ENCODE measurements at places on chromosomes 16 and 17.

DNA sequence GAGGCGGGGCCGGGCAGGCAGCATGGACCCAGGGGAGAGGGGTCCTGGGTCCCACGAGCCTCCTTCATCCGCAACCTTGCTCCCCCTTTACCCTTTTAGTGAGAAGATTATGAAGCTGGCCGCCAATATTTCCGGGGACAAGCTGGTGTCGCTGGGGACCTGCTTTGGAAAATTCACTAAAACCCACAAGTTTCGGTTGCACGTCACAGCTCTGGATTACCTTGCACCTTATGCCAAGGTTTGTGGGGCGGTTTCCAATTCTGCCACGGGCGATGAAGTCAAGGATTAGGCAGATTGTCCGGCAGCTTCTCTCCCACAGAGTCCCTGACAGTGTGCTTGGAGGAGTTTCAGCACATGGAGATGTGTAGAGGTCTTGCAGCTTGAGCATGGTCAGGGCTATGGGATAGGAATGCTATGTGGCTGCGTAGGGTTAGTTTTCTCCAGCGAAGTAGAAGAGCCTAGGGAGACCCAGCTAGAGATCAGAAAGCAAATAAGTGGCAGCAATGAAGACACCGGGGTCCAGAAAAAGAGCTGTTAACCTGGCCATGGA lies 598 bp downstream of the NIP7 start:
- no peak for DNase-seq

- no peak for DNase-seq
These were observed 2.7 kb downstream of the CENPX start for GRCh38 chr17:82019690-82020571.

DNA sequence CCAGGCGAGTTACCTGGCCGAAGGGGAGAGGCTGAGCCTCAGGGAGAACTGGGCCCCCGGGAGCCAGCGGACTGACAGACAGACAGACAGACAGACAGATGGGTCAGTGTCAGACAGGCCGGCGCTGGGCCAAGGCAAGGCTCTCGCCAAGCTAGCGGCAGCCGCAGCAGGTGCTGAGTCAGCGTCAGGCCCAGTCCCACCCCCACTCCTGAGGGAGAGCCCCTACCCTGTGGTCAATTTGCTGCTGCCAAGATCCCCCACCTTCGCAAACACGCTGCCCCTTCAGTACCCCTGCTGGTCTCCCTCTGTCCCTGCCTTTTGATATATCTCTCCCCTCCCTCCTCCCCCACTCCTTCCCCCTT lies 1.5 kb downstream of the FGF11 start:
- DNase-seq = no peak

- DNase-seq = no peak
These were observed 2.9 kb upstream of the CACNA1G start for GRCh38 chr17:50557630-50558029.

GRCh38 chr16:17380613-17381012 lies 90.1 kb downstream of the XYLT1 start:
- DNase-seq = no peak

DNA sequence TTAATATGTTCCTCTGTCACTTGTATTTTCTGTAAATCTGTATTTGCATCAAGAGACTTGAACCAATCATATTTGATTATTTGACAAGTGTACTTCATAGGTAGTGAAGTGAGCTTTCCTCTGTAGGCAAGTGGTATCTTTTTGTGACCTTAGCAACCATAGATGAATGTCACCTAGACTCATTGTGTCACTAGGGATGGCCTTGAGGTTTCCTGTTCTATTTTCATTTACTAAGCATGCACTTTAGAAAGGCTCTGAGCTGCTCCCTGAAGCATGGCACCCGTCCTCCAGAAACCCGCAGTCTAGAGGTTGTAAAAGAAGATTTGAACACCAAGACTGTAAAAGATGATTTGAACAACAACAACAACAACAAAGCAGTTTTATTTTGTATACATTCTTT lies 151.7 kb downstream of the PRKCB start:
- DNase-seq = no peak

DNA sequence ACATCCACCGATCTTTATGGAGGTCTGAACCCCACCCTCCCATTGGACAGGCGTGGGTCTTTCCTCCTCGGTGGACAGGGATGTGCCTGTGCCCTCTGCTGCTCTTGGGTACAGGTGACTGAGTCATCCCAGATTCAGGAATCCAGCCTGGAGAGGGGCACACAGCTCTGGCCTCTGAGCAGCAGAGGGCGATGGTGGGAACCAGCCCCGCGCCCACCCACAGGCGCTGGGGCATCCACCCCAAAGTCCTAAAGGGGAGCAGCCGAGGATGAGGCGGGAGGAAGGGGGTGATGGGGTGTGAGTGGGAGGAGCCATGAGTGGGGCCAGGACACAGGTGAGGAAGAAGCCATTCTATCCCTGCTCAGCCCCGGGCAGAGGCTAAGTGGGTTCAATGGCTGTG lies 35.0 kb downstream of the ENGASE start:
- no peak for DNase-seq
